ENCODE measurements at places on chromosomes 1 and 21.
A peak's percentile ranks its signal among the peaks of the same experiment; 100 is the strongest.

DNA sequence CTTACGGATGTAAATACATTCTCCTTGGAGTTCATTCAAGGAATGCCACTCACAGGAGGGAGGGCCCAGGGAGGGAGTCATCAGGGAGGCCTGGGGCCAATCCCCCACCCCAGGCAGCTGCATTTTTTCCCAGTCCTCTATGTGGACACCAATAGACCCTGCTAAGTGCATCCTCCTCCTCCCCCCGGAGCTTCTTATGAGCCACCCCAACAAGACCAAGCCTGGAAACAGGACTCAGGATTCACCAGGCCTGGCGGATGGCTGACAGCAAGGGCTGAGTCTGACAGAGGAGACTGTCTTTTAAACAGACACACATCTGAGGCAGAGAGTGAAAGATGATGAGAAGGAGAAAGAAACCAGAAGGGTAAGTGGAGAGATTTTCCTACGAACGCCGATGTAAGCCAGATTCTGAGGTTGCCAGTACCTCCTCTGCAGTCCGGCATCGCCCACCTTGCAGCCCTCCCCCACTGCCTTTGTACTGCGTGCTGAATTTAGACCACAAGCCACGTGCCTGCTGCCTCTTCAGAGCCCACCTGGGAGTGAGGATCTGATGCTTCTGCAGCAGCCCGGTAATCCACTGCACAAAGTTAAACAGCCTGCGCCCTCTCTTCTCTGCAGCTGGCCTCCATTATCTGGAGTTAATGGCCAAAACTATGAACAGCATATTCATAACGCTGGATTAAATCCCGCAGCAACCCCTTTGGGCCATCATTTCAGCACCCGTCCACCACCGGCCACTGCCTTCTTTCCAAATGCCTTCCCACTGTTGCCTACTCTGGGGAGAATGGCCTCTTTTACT is 17.6 kb upstream of the SFPQ start:
- no peak for DNase-seq

GRCh38 chr1:98949166-98949565 is 55.5 kb downstream of the PLPPR5 start:
- no peak for DNase-seq

DNA sequence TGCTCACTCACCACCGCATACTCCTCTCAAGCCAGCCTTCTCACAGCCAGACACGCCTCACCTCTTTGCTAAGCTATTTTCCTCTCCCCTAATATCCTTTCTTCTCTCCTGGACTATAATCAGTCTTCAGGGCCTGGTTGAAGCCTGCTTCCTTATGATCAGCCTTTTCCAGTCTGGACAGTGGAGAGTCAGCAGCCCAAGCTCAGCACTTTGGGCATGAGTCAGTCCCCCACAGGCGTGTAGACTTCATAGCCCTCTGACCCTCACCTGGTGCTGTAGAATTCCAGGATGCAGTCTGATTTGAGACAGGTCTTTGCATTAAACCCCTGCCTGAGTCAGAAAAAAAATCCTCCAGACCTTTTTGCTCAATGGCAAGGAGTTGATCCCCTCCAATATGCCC is 2.5 kb downstream of the HPCAL4 start:
- DNase-seq = no peak

DNA sequence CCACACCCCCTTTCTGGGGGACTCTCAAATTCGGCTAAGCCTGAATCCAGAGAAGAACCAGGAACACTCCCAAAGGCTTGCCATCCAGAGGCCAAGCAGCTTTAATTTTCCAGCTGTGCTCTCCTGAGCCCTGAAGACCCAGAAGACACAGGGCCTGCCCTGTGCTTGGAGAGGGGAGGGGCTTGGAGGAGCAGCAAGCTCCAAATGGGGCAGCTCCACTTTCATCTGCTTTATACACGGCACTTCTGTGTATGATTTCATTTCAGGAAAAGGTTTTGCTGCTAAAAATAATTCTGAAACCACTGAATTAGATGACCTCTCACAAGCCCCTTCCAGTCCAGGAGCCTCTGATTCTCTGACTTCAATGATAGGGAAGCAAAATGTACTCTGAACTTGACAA is 39.2 kb upstream of the CTTNBP2NL start:
- DNase-seq = no peak

DNA sequence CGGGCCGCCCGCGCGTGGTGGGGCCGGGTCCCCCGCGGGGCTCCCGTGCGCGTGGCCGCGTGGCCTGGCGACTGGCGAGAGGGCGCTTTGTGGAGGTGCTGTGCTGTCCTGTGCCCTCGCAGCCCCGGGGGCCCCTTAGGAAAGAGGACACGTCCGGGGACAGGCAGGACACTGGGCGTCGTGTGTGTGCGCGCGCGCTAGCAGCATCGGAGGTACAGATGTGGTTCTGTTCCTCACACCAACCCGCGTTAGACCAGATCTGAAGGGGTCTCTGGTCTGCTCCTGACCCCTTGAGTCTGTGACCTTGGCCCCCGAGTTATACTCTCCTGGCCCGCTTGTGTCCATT is 489 bp downstream of the ACTN2 start:
- peak; percentile 5 for DNase-seq

DNA sequence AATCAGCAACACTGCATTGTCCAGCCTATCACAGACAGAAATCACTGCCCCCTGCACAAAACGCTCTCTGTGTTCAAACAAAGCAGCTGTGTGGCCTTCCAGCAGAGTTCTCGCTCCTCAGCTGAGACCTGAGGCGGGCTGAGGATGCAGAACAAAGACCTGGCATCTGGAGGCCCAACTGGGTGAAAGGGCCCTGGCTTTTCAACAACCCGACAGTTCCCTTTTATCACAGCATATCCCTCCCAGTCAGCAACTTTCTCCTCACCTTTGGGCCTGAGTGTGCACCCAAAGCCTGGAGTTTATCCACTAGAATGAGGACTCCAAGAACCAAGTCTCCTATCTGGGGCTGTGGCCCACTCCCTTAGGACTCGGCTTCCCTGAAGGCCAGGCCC is 42.6 kb upstream of the A3GALT2 start:
- no peak for DNase-seq

All from activated CD4-positive, alpha-beta T cell treated with anti-CD3 and anti-CD28 coated beads for 48 hours (primary cell).